Small intestine (tissue), 16 donors: ENCODE measurements at places on chromosomes 6 and 20.

DNA sequence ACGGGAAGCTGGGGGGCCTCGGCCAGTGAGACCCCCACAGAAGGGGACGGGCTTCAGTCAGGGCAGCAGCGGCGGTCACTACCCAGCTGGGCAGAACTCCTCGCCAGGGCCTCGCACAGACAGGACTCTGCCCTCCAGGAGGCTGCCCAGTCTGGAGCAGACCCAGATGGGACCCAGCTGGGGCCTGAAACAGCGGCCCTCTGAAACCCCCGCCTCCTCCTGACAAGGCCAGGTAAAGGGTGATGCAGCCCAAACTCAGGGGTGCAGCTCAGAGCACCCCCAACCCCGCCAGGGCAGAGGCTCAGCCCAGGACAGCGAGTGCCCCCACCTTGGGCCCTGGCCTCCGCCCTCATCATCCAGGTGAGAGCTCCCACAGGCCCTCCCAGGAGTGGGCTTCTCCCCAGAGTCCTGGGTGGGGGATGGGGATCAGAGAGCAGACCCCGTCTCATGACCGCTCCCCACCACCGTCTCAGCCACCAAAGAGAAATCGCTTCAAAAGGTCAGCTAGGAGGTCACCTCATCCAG, 2.2 kb downstream of the EEF1A2 start:
- no peak for DNase-seq

- DNase-seq = no peak
Observed at GRCh38 chr6:148200293-148200692, 142.3 kb upstream of the SASH1 start.

- no peak for DNase-seq
Observed at GRCh38 chr6:130922922-130923321, 95.7 kb downstream of the SMLR1 start.

DNA sequence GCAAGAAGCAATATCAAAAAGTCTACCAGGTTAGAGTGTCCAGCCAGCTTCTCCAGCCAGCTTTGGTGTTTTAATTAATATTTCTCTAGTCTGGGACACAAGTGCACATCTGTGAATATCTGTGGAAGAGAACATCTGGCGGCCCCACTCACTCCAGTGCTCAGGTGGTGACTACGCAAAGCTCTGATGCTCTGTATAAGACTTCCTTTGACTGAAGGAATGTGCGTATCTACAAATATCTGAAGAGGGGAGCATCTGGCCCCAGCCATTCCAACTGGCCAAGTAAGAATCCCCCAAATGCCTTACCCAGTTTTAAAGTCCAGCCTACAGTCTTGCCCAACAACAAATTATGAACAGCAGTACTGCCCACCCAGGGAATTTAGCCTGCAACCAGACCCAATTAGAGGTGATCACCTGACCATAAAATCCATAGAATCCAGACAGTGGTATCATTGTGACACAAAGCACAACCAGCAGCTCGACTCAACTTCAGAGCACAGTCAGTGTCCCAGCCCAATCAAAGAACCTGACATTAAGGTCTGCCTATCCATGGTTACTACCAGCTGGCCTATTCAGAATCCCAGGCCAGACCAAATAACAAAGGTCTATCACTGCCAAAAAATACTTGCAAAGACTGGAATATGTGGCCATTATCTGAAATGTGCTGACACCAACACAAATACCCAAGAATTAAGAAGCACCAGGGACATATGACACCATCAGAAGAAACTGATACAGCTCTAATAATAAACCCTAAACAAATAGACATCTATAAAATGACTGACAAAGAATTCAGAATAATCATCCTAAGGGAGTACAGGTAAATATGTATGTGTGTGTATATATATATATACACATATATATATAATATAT, 76.1 kb upstream of the MANEA start:
- DNase-seq = no peak

GRCh38 chr6:65113581-65113980, 593.4 kb downstream of the EYS start:
- no peak for DNase-seq

- no peak for DNase-seq
Observed at GRCh38 chr6:26028212-26028745, 59.0 kb upstream of the HFE start.

DNA sequence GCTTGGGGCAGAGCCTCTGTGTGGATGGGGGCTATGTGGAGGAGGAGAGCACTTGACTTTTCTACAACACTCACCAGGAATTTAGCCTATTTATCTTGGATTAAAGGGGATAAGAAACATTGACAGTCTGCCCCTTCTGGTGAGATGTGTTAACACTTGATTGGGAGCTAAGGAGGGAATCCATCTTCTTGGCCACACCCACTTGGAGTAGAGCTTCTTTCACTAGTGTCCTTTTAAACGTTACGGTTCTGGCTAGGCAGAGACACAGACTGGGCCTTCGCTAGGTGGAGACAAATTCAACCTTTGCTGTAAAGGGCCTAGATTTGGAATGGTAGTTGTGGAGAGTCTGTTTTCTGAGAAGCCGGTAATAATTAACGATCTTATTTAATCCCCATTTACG, 15.5 kb upstream of the TPBG start:
- DNase-seq = no peak

DNA sequence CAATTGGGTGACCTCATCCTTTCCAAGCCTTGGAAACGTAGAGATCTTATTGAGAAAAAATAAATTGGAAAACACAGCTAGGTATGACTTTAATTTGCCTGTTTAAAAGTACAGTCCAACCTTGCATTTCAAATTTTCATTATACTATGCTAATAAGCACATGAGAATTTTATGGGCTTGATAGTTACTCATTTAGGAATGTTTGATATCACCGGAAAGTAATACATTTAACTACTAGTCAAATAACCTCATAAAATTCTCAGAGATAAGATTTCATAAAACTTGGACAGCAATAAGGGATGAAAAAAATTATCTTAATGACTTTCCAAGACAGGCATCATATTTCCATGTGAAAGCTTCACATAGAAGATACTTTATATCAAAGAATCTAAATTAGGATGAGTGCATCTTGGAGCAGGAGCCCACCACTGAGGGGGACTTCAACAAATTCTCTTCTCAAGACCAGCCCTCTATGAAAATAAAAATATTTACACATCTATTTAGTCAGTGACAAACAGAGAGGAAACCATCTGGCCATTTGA, 236.3 kb downstream of the EPHA7 start:
- peak; percentile 20 for DNase-seq

DNA sequence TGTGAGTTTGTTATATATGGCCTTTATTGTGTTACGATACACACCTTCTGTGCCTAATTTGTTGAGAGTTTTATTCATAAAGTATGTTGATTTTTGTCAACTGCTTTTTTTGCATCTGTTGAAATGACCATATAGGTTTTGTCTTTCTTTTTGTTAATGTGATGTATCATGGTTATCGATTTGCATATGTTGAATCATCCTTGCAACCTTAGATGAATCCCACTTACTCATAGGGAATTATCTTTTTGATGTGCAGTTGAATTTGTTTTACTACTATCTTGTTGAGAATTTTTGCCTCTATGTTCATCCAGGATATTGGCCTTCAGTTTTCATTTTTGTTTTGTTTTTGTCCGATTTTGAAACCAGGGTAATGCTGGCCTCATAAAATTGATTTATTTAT, 45.7 kb upstream of the TPD52L1 start:
- DNase-seq = no peak

DNA sequence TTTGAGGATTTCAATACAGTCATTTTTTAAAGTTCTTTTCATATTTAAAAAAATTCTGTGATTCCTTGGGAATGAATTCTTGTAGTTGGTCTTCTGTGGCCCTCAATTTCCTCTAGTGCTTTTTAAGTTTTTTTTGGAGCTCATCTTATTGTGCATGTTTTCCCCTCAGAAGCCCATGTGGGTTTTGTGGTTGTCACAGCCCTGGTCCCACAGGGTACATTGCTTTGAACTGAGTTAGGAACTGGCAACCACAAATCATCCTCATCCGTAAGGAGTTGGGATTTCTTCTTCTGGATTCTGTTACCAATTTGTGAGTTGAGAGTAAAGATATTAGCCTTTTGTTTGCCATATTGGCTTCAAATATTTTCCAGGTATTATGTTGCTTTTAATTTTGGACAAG, 89.9 kb downstream of the AKAP7 start:
- DNase-seq = no peak

GRCh38 chr6:130200020-130200419, 22.7 kb downstream of the SAMD3 start:
- no peak for DNase-seq
